GM23338 (cell line): ENCODE measurements at places on chromosomes 16 and 17. TPM values are rescaled to one million over a fixed set of nuclear protein-coding genes. Genes with fewer than 3 reads are reported as not detected.
A peak's percentile ranks its signal among the peaks of the same experiment; 100 is the strongest.

DNA sequence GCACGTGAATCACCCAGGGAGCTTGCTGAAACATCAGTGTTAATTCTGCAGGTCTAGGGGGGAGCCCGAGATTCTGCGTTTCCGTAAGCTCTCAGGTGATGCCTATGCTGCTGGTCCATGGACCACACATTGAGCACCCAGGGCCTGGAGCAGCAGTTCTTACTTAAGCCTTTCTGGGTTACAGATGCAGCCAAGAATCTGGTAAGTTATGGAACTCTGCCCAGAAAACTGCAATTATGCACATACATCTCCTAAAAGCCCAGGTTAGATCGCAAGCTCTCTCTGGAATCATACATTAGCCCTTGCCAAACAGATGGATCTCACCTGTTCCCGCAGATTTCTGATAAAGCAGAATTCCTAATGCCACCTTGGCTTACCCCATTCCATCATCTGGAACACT, 265.9 kb upstream of the SALL1 start:
- no peak overlapping the region for H3K4me3 ChIP-seq
- no peak overlapping the region for H3K27ac ChIP-seq
- no peaks in the 10 kb centered on the region; the same call in 1 of the 2 replicates for H3K36me3 ChIP-seq
- no peaks in the 10 kb centered on the region for H3K27me3 ChIP-seq
- H3K4me1 ChIP-seq: no peaks in the 10 kb centered on the region

GRCh38 chr17:41869426-41869825, 4.2 kb upstream of the KLHL11 start:
- H3K36me3 ChIP-seq: peaks cover 72% of the 10 kb centered on the region
- H3K4me1 ChIP-seq: no peaks in the 10 kb centered on the region
- no peak for DNase-seq
- H3K27ac ChIP-seq: no peak overlapping the region
- H3K27me3 ChIP-seq: no peaks in the 10 kb centered on the region
- H3K4me3 ChIP-seq: no peak overlapping the region

DNA sequence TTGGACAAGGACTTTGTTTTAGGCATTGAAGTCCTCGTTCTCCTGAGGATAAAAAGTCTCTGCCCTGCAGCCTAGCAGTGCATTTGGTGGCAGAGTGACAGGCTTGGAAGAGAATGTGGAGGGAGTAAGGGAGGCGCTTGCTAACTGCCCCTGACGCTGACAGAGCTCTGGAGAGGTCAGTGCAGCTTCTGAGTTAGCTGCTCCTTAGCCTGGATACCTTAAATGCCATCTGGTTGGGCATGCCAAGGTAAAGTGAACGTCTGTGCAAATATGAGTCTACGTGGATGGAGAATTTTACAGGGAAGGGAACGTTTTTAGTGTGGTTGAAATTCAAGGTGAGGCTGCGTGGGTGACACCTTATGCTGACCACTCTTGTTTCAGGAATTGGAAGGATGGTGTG, 44.4 kb downstream of the SEC14L1 start:
- no peak overlapping the region for H3K27ac ChIP-seq
- no peak overlapping the region for H3K4me3 ChIP-seq
- no peaks in the 10 kb centered on the region for H3K36me3 ChIP-seq
- no peak for DNase-seq
- H3K27me3 ChIP-seq: no peaks in the 10 kb centered on the region
- H3K4me1 ChIP-seq: peaks cover 4% of the 10 kb centered on the region; the same call in 1 of the 2 replicates

GRCh38 chr17:60383379-60383778, 8.6 kb downstream of the USP32 start:
- H3K36me3 ChIP-seq: no peaks in the 10 kb centered on the region
- H3K4me3 ChIP-seq: no peak overlapping the region
- DNase-seq: no peak
- H3K4me1 ChIP-seq: peaks cover 57% of the 10 kb centered on the region

GRCh38 chr16:1332618-1333148, 762 bp upstream of the BAIAP3 start:
- peak overlapping the region; percentile 72 for H3K4me3 ChIP-seq
- no peak overlapping the region for H3K27ac ChIP-seq
- DNase-seq: peak; percentile 39
- peaks cover 10% of the 10 kb centered on the region for H3K4me1 ChIP-seq
- H3K36me3 ChIP-seq: no peaks in the 10 kb centered on the region
- peaks cover 36% of the 10 kb centered on the region for H3K27me3 ChIP-seq

- no peaks in the 10 kb centered on the region for H3K27me3 ChIP-seq
- DNase-seq: no peak
- no peak overlapping the region for H3K4me3 ChIP-seq
- H3K4me1 ChIP-seq: no peaks in the 10 kb centered on the region
Measured at GRCh38 chr16:15553313-15554088, 89.5 kb downstream of the MARF1 start.

GRCh38 chr17:34917381-34917780, 43.9 kb downstream of the CCT6B start:
- no peaks in the 10 kb centered on the region for H3K36me3 ChIP-seq
- H3K27me3 ChIP-seq: no peaks in the 10 kb centered on the region
- H3K4me1 ChIP-seq: no peaks in the 10 kb centered on the region
- no peak overlapping the region for H3K27ac ChIP-seq
- H3K4me3 ChIP-seq: no peak overlapping the region

GRCh38 chr17:37064956-37065355, 116.2 kb downstream of the AATF start:
- peaks cover 74% of the 10 kb centered on the region for H3K4me1 ChIP-seq
- H3K36me3 ChIP-seq: no peaks in the 10 kb centered on the region
- no peaks in the 10 kb centered on the region; the same call in 1 of the 2 replicates for H3K27me3 ChIP-seq
- no peak overlapping the region for H3K4me3 ChIP-seq
- DNase-seq: no peak

GRCh38 chr17:77327181-77327565, 186.4 kb downstream of the SEC14L1 start:
- H3K36me3 ChIP-seq: no peaks in the 10 kb centered on the region
- no peaks in the 10 kb centered on the region for H3K4me1 ChIP-seq
- H3K27ac ChIP-seq: no peak overlapping the region
- H3K4me3 ChIP-seq: no peak overlapping the region
- no peaks in the 10 kb centered on the region for H3K27me3 ChIP-seq

DNA sequence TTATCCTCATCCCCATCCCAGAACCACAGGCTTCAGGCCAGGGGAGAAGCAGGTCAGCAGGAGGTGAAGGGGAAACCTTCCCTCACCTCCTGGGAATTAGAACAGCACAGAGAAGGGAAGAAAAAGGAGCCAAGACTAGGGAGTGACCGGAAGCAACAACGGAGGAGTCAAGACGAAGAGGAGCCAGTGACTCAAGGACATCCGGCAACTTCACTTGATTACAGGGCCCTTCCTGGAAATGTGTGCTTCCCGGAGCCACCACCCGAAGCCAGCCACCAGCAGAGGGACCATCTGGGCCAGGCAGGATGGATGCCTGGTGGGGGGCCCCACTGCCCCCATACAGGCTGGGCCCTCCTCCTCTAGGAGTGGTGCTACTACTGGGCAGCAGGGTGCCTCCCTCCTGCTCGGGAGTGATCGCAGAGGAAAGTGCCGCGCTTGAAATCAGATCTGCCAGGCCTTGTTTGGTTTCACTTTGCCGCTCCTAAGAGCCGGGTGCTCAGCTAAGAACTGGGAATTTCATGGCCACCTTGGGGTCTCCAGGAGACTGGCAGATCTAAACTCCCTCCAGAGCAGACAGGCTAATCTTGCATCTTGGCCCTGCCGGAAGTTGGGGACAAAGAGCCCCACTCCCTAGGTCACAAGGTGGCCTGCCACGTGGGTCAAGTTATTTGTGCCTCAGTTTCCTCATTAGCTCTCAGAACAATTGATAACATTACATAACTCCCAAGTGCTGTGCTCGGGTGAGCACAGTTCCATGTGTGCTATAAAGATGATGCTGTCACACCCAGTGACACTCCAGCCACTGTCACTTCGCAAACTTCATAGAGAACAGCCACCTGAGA, 6.6 kb downstream of the CDC42EP4 start:
- H3K4me1 ChIP-seq: peaks cover 28% of the 10 kb centered on the region
- H3K27me3 ChIP-seq: 0 out of 2 replicates have a peak, but pooled peaks cover 4% of the 10 kb centered on the region
- DNase-seq: peak; percentile 68
- peak overlapping the region; percentile 69 for H3K27ac ChIP-seq
- no peaks in the 10 kb centered on the region for H3K36me3 ChIP-seq

DNA sequence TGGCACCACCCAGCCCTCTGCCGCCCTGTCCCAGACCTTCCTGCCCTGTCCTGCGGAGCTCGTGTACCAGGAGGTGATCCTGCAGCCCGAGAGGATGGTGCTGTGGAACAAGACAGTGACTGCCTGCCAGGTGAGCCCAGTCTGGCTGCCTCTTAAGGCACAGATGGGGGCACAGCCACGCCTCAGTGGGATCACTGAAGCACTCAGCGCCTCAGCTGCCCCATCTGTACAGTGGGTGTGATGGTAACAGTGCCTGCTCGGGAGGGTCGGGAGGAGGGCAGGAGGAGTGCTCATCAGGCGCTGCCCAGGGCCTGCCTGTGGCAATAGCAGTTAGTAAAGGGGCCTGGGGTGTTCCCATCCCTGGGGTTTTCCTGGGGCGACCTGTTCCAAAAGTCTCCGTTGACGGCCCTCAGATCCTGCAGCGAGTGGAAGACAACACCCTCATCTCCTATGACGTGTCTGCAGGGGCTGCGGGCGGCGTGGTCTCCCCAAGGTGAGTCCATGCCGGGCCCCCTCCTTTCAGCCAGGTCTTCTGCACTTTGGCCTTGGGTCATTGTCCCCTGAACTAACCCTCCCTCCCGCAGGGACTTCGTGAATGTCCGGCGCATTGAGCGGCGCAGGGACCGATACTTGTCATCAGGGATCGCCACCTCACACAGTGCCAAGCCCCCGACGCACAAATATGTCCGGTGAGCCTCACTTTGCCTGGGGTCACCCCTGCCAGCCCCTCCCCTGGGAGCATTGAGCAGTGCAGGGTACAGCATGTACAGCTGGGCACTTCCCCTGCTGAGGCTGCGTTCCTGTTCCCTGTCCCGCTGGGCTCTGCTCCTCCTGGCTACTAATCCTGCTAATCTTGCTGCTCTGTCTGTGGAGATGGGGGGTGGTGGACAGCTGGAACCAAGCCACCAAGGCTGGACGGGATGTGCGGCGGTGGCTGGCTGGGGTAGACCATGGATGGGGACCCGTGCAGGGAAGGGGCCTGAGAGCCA, 4.5 kb upstream of the TCAP start:
- H3K27me3 ChIP-seq: peaks cover 2% of the 10 kb centered on the region; the same call in 1 of the 2 replicates
- DNase-seq: no peak
- no peak overlapping the region for H3K27ac ChIP-seq
- H3K4me1 ChIP-seq: peaks cover 26% of the 10 kb centered on the region
- no peak overlapping the region for H3K4me3 ChIP-seq
- H3K36me3 ChIP-seq: no peaks in the 10 kb centered on the region

GRCh38 chr16:19605701-19606100, 50.2 kb downstream of the VPS35L start:
- H3K27ac ChIP-seq: no peak overlapping the region
- no peak overlapping the region for H3K4me3 ChIP-seq
- no peak for DNase-seq
- peaks cover 4% of the 10 kb centered on the region for H3K36me3 ChIP-seq
- no peaks in the 10 kb centered on the region for H3K4me1 ChIP-seq
- no peaks in the 10 kb centered on the region for H3K27me3 ChIP-seq

DNA sequence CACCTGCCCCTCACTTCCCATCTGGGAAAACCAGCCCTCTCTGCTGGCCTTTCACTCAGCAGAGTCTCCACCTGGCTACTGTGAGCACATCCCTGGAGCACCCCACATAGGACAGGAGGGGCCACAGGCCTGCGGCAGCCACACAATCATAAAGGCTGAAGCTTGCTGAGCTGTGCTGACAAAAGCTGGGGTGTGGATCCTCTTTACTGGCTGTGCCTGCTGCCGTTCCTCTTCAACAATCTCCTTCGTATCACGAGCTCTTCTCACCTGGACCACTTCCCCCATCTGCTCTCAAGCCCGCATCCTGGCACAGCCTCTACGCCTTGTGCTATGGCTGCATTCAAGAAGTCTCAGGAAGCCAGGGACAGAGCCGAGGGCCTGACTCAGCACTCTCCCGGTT, 86.1 kb downstream of the ZNF778 start:
- no peaks in the 10 kb centered on the region for H3K4me1 ChIP-seq
- no peaks in the 10 kb centered on the region for H3K36me3 ChIP-seq
- no peak for DNase-seq
- H3K4me3 ChIP-seq: no peak overlapping the region

- peak overlapping the region; percentile 70; the same call in 1 of the 2 replicates for H3K27ac ChIP-seq
- no peak overlapping the region for H3K4me3 ChIP-seq
- DNase-seq: peak; percentile 24
Measured at GRCh38 chr16:28140788-28141618, 70.8 kb downstream of the XPO6 start.

DNA sequence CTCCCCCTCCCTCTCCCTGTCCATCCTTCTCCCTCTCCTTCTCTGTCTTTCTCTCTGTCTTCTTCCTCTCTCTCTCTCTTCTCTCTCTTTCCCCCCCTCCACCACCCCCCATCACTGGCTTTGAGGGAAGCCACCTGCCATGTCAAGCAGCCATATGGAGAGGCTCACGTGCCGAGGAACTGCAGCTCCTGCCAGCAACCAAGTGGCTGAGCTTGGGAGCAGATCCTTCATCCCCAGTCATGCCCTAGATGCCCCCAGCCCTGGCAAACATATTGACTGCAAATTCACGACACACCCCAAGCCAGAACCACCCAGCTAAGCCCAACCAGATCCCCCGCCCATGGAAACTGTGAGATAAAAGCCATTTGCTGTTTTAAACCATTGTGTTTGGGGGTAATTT, 40.9 kb upstream of the RBFOX3 start:
- no peaks in the 10 kb centered on the region for H3K36me3 ChIP-seq
- no peak overlapping the region for H3K27ac ChIP-seq
- no peaks in the 10 kb centered on the region for H3K4me1 ChIP-seq
- no peak for DNase-seq
- no peaks in the 10 kb centered on the region for H3K27me3 ChIP-seq

The TPSD1 gene
- total RNA-seq: 0.17 TPM in 1 of 2 replicates, not detected in the other

The RMI2 gene
- total RNA-seq: 98.2 and 120 TPM in 2 replicates

The TEKT3 gene
- total RNA-seq: 1.6 TPM in 2 replicates

The KCNH4 gene
- 0.08 and 0.49 TPM in 2 replicates for total RNA-seq

The MYL4 gene
- total RNA-seq: not detected in 2 replicates

The CACNA1H gene
- total RNA-seq: 34.5 and 43.3 TPM in 2 replicates

The SCARF1 gene
- 1.0 and 1.6 TPM in 2 replicates for total RNA-seq

The CCL1 gene
- total RNA-seq: not detected in 2 replicates

The AKAP10 gene
- 17.3 and 25.9 TPM in 2 replicates for total RNA-seq

The HOXB8 gene
- not detected in 2 replicates for total RNA-seq

The CIITA gene
- total RNA-seq: 0.10 TPM in 1 of 2 replicates, not detected in the other

The PGP gene
- 59.3 and 80.3 TPM in 2 replicates for total RNA-seq

The BHLHA9 gene
- total RNA-seq: 2.3 TPM in 1 of 2 replicates, not detected in the other

The TPSG1 gene
- total RNA-seq: not detected in 2 replicates

The CACNG1 gene
- not detected in 2 replicates for total RNA-seq

The ANKRD40CL gene
- total RNA-seq: not detected in 2 replicates

The NGFR gene
- total RNA-seq: 6.8 and 6.9 TPM in 2 replicates
